Jurkat, Clone E6-1 (cell line): ENCODE measurements at places on chromosomes 6 and 20.

DNA sequence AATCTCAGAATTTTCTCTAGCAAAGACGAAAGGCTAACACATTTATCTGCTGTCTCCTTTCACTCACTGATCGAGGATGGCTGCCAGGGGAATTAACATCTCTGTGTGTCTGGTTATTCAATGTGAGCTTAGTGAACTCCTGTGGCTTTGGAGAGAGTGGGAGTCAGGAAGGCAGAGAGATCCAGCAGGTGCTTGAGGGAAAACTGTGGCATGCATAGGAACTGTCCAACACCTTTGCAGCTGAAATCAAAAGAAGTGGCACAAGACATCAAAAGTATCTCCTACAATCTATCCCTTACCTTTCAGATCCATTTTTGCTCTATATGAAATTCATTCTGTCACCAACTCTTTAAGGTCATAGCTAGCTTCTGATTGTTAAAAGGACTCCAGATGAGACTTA, 11.8 kb upstream of the FAM184A start:
- DNase-seq: no peak

DNA sequence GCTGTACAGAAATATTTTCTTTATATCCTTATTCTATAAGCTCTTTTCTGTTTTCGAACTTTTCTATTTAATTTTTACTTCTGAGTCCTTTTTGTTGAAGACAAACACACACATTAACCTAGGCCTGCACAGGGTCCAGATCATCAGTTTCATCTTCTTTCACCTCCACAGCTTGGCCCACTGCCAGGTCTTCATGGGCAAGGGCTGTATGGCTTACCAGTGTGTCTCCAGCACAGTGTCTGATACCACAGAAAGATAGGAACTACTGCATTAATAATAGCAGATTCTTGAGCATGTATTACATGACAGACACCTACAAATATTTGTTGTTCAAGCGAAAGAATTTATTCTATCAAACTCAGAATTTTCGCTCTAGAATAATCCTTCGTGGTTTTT, 24.4 kb downstream of the QKI start:
- DNase-seq: no peak

GRCh38 chr6:53855940-53856339, 61.1 kb downstream of the LRRC1 start:
- DNase-seq: no peak

GRCh38 chr20:46307139-46307998, 929 bp downstream of the CDH22 start:
- DNase-seq: peak; percentile 20

- DNase-seq: peak; percentile 62
These were observed 18.9 kb downstream of the PREP start for GRCh38 chr6:105384004-105384403.

DNA sequence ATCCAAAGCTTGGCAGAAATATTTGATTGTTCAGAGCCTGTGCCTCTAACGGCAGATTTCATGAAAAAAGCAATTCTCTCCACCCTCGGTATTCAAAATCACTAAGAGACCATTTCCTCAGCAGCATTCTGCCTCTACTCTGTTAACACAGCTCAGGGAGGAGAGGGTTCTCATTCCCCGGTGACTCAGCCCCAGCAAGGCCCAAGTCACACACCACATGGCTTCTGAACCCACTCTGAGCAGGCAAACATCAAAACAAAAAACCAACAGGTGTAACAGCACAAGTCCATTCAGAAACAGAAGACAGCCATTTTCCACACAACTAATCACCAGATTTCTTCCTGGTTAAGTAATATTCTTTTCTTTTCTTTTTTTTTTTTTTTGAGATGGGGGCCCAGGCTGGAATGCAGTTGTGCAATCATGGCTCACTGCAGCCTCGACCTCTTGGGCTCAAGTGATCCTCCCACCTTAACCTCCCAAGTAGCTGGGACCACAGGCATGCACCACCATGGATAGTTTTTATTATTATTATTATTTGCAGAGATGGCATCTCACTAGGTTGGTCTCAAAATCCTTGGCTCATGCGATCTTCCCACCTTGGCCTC, 55.4 kb downstream of the GFOD1 start:
- peak; percentile 48 for DNase-seq

DNA sequence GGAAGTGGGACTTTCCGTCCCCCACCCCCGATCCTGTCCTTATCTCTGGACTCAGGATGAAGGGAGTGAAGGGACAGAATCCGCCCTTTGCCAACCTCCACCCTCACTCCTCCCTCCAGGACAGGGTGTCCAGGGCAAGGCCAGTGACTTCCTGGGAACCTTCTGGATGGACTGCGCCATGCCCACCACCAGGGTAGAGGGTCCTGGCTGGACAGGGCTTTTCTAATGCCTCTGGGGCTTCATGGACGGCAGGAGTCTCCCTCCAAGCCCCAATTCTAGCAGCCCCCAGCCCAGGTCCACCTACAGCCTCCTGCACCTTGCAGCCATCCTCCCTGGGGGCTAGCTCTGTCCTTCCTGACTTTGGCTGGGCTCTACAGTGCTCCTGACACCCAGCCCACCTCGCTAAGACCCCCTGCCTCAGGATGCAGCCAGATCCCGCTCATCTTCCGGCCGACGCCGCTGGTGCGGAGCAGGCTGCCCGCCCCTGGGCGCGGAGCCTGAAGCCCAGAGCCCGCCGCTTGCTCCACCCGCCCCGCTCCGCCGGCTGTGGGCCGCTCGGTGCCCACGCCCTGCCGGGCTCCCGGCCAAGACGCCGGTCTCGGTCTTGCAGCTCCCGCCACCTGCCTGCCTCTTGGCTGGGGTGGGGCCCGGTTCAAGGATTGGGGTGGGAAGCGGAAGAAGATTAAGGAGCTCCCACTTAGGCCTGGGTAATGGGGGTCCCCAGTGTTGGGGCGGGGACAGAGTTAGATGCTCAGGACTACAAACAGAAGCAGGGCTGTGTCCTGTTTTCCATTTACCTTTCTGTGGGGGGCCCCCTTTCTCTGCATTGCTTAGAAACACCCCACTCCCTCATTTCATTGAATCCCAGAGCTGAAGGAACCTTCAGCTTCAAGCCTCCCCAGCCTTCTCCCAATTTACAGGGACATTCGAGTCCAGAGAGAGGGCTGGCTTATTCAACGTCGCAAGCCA, 72.8 kb downstream of the MDGA1 start:
- no peak for DNase-seq

- DNase-seq: no peak
These were observed 58.5 kb downstream of the PCNA start for GRCh38 chr20:5061213-5061612.

DNA sequence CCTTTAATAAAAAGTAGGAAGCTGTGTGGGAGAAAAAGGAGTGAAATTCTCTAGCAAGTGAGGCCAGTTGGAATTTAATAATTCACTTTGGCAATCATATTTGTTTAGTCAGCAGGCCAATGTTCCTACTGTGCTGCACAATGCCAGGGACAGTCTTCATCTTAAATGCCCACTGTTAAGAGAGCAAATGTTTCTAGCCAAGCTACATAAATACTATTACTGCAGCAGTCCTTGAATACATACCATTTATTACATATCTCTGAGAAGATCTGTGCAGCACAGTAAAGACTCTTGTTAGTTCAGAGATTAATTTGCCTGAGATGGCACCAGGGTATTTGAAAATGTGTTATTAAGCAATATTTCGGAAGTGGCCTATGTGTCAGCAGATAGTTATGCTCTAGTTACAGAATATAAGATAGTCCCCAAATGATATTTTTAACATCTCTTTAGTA, 105.4 kb downstream of the OGFRL1 start:
- no peak for DNase-seq

- peak; percentile 48 for DNase-seq
These were observed 47.1 kb upstream of the TBC1D7 start for GRCh38 chr6:13375360-13375878.

- DNase-seq: no peak
These were observed 673 bp downstream of the MARCKS start for GRCh38 chr6:113857556-113858479.

DNA sequence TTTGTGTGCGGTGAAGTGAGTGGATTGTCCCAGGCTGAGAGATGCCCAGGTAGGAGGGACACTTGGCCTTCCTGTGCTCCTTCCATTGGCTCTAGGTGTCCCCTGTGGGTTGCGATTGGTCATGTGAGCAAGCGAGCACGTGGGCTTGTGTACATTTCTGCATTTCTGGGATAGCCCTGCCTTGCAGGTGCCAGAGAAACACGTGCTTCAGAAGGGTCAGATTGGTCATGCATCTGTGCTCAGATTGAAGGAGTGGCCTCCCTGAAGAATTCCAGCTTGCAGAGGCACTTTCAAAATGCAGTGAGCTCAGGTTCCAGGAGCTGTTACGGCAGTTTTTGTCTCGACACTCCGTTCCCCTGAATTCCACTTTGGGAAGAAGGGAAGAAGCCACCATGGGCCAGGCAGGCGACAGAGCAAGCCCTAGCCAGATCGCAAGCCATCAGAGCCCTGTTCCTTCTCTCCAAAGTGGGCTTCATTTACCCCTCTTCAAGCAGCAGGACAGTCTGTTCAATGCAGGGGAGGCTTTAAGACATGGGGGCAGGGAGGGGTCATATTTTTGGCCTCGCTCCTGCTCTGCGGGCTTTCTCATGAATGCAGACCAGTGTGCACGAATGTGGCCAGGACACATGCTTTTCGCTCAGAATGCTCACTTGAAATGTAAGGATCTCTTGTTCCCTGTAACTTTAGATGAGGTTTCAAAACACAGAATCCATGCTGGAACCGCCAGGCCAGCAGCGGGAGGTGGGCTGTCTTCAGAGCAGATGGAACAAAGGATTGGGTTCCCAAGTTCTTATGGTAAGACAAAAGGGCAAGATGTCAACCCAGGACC, 78.6 kb upstream of the AKAP12 start:
- no peak for DNase-seq

DNA sequence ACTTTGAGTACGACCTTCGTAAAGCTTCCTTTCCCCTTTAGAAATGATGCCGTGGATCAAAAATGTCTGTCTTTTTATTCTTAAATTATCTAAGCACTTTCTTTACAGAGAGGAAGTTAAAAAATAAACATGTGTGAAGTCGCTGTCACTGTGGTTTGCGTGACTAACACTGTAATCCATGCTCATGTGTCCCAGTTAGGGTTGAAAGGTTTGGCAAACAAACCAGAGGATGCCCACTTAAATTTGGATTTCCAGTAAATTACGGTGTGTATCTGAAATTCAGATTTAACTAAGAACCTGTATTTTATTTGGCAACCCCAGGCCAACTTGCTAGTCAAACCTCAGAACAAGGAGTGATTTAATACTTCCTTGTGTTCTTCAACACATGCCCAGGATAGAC, 21.1 kb downstream of the HLA-DRB1 start:
- no peak for DNase-seq

GRCh38 chr6:37713529-37714119, 15.9 kb upstream of the MDGA1 start:
- no peak for DNase-seq

- DNase-seq: no peak
These were observed 844.5 kb upstream of the DEFB115 start for GRCh38 chr20:30412972-30413371.

DNA sequence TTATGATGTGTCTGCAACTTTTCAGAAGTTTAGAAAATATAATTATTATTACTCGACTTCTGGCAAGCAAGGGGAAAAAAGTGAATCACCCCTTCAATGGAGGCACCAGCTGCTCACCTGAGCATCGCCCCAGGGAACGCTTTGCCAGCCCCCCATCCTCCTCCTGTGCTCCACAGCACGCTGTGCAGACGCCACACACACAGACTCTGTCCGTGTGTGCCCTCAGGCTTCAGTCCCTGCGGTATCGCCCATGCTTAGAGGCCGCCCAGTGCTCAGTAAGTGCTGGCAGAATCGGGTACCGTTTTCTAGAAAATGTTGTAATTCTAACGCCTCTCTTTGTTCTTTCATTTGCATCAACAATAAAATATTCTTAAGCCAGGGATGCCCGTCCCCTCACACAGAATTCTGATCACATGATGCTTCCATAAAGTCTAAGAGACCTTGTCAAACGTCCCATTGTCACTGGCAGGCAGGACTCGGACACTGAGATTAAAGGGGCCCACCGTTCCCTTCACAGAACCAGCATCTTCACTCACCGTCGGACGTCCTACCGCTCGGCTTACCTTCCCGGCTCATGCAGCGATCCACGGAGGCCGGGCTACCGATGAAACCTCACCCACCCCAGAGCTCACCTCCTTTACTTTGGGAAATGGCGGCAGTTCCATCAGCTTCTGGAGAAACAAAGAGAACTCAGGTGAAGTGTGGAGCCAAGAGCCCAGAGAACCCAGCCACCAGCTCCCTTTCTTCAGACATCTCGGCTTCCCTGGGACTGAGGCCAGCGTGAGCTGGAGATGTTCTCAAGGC, 105.5 kb downstream of the DLL1 start:
- no peak for DNase-seq

DNA sequence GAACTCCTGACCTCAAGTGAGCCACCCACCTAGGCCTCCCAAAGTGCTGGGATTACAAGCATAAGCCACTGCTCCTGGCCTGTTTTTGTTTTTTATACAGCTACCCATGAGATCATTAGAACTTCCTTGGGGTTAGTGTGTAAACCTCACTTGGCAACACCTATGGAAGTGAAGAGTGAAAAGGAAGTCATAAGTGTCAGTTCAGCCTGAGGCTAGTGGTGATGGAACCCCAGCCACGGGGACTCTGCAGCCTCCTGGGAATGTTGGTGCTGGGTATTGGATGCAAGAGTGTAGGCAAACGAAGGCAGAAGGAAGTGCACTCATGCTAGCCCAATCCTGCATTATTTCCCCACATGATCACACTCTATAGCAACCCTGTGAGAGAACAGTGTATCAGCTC, 33.6 kb upstream of the FUCA2 start:
- DNase-seq: no peak

- DNase-seq: no peak
These were observed 289.6 kb upstream of the SUPT3H start for GRCh38 chr6:45667300-45667699.

DNA sequence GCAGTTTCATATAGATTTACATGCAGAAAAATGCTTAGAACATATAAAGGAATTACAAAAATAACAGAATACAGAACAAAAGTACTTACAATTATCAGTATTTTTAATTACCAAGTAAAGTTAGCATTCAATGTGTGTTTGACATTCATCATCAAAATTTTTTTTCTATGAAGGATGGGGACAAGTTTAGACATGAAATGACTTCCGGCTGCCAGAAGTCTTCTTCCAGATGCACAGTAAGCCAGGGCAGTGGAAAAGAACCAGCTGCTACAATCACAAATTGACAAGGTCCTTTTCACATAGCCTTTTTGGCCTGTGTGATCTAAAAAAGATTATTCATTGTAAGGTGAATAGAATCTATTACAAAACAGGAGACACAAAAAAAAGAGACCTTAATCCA, 73.8 kb downstream of the HUS1B start:
- no peak for DNase-seq

DNA sequence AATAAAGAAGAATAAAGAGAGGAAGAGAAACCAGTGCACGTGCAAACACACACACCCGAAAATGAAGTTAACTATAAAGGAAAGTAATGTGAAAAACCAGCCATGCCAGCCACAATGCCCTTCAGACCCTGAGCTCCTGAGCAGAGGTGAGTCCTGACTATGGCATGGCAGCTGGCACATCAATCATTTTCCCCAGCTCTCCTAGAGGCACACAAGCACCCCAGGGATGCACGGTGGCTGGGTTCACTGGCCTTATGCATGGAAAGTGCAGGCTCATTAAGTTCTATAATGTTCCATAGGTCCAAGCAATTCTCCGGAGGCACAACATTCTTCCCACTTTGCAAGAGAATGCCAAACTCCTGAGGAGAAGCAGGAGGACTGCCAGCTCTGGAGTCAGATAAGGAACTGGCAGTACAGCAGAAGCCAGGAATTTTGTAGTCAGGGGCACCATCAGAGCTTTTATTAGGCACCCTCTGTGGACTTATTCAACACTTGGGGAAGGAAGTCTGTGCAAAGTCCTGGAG, 175.0 kb upstream of the PRDM1 start:
- DNase-seq: no peak

- no peak for DNase-seq
These were observed 49.4 kb downstream of the MCUR1 start for GRCh38 chr6:13764996-13765395.
